ENCODE measurements at places on chromosomes 12 and 14.

DNA sequence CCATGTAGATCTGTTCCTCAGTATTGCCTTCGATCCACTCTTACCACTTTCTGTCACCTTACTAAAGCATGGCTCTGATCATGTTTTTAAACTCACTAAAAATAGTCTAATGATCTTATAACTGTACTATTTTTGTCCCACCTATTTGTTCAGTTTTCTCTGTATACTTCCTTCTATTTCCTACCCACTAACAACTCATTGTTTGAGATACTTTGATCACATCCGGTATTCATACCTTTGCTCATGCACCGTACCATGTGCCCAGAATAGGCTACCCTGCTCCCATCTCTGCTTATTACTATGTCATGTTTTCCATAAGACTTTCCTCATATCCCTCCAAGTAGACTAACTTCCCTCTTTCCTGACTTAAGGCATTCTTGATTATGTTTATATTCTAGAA is 128.6 kb downstream of the MED13L start:
- DNase-seq: no peak
- H3K27me3 ChIP-seq: no peaks in the 10 kb centered on the region
- H3K4me3 ChIP-seq: no peak overlapping the region
- H3K36me3 ChIP-seq: no peaks in the 10 kb centered on the region
- no peak overlapping the region for H3K27ac ChIP-seq

- no peaks in the 10 kb centered on the region for H3K4me1 ChIP-seq
- no peak overlapping the region for H3K27ac ChIP-seq
- no peak for DNase-seq
- H3K27me3 ChIP-seq: peaks cover 5% of the 10 kb centered on the region
- no peaks in the 10 kb centered on the region for H3K36me3 ChIP-seq
- H3K4me3 ChIP-seq: no peak overlapping the region
These were observed 13.0 kb upstream of the SERPINA12 start for GRCh38 chr14:94522115-94522724.

GRCh38 chr14:95700221-95700976 is 13.5 kb downstream of the TCL1A start:
- peaks cover 2% of the 10 kb centered on the region for H3K4me1 ChIP-seq
- DNase-seq: no peak
- H3K4me3 ChIP-seq: no peak overlapping the region
- H3K27ac ChIP-seq: no peak overlapping the region

- peaks cover 15% of the 10 kb centered on the region for H3K36me3 ChIP-seq
- H3K27ac ChIP-seq: no peak overlapping the region
- no peak overlapping the region for H3K4me3 ChIP-seq
- DNase-seq: no peak
- H3K4me1 ChIP-seq: peaks cover 11% of the 10 kb centered on the region
These were observed 40.2 kb upstream of the APPL2 start for GRCh38 chr12:105275997-105276733.

GRCh38 chr12:118290130-118290529 is 82.6 kb downstream of the TAOK3 start:
- no peak overlapping the region for H3K27ac ChIP-seq
- peaks cover 29% of the 10 kb centered on the region for H3K36me3 ChIP-seq
- no peak for DNase-seq
- H3K4me3 ChIP-seq: no peak overlapping the region
- no peaks in the 10 kb centered on the region for H3K4me1 ChIP-seq

- no peak for DNase-seq
- H3K4me1 ChIP-seq: peaks cover 59% of the 10 kb centered on the region
- peaks cover 51% of the 10 kb centered on the region for H3K36me3 ChIP-seq
- peak overlapping the region; percentile 86 for H3K27ac ChIP-seq
- no peak overlapping the region for H3K4me3 ChIP-seq
These were observed 523.9 kb downstream of the FUT8 start for GRCh38 chr14:65936342-65936975.

DNA sequence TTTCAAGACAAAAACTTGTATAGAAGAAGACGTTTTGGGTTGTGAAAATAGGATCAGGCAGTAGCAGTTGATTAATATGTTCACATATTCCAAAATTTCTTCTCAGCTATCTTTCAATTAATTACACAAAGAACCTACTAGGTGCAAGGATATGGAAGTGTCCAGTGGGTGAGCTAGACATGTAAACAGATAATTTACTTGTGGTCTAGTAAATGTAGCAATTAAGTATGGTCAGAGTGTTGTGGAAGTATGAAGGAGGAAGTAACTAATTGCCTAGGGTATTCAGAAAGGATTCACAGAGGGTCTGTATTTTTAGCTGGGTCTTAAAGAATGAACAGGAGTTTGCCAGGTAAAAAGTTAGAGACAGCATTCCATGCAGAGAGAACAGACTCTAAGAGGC is 5.9 kb downstream of the GOLGA5 start:
- H3K36me3 ChIP-seq: peaks cover 62% of the 10 kb centered on the region
- peak overlapping the region; percentile 10 for H3K4me3 ChIP-seq
- no peak for DNase-seq

GRCh38 chr12:92304371-92305055 is 158.9 kb upstream of the BTG1 start:
- H3K4me1 ChIP-seq: peaks cover 4% of the 10 kb centered on the region
- DNase-seq: no peak
- no peaks in the 10 kb centered on the region for H3K36me3 ChIP-seq
- no peak overlapping the region for H3K27ac ChIP-seq

GRCh38 chr14:81352413-81352812 is 47.7 kb downstream of the STON2 start:
- no peak overlapping the region for H3K4me3 ChIP-seq
- no peak for DNase-seq
- no peaks in the 10 kb centered on the region for H3K4me1 ChIP-seq
- no peaks in the 10 kb centered on the region for H3K36me3 ChIP-seq
- H3K27me3 ChIP-seq: peaks cover 4% of the 10 kb centered on the region

DNA sequence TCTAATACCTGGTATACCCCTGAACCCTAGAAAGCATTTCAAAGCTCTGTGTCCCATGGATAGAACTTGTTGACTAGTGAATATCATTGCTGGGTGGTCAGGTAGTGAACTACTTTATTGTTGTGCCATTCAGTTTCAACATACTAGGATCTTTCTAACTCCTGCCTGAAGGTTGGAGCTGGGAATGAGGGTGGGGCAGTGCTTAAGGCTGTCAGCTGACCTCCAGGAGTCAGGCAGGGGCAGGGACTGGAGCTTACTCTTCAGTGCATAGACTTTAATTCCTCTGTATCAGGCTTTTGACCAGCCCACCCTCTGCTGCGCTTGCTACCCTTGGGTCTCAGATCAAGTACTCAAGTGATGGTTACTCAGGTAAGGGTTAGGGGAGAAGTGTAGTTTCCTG is 102.6 kb upstream of the RFX4 start:
- H3K27ac ChIP-seq: no peak overlapping the region
- no peaks in the 10 kb centered on the region for H3K4me1 ChIP-seq
- no peaks in the 10 kb centered on the region for H3K27me3 ChIP-seq
- DNase-seq: no peak

- H3K27me3 ChIP-seq: no peaks in the 10 kb centered on the region
- no peaks in the 10 kb centered on the region for H3K36me3 ChIP-seq
- H3K27ac ChIP-seq: no peak overlapping the region
- no peak for DNase-seq
These were observed 7.3 kb upstream of the TCHP start for GRCh38 chr12:109892748-109893147.

- no peak overlapping the region for H3K4me3 ChIP-seq
- peaks cover 3% of the 10 kb centered on the region for H3K36me3 ChIP-seq
- no peak for DNase-seq
- H3K27ac ChIP-seq: no peak overlapping the region
- H3K4me1 ChIP-seq: peaks cover 12% of the 10 kb centered on the region
These were observed 5.5 kb downstream of the CCDC92 start for GRCh38 chr12:123967121-123967586.

- H3K27ac ChIP-seq: no peak overlapping the region
- peaks cover 25% of the 10 kb centered on the region for H3K4me1 ChIP-seq
- H3K36me3 ChIP-seq: peaks cover 10% of the 10 kb centered on the region
- no peaks in the 10 kb centered on the region for H3K27me3 ChIP-seq
These were observed 3.1 kb upstream of the BRF1 start for GRCh38 chr14:105303949-105304348.

- H3K27ac ChIP-seq: no peak overlapping the region
- no peaks in the 10 kb centered on the region for H3K27me3 ChIP-seq
- no peaks in the 10 kb centered on the region for H3K36me3 ChIP-seq
- H3K4me1 ChIP-seq: no peaks in the 10 kb centered on the region
- DNase-seq: no peak
- H3K4me3 ChIP-seq: no peak overlapping the region
These were observed 13.9 kb upstream of the PUS1 start for GRCh38 chr12:131915000-131915689.

DNA sequence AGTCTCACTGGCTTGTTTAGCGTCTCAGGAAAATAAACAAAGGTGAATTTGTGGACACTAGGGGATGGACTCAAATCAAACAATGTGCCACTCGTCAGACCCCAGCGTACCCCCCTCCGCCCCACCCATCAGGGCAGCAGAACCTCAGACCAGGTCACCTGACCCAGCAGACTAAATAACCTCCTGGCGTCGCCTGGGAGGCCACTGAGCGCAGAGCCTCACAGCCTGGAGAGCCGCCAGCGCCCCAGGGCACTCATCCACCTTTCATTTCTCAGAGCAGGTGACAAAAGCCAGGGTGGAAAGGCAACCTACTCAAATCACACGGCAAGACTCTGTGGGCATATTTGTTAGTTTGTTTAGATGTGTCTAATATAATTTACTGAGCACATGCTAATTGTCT is 100.9 kb downstream of the DICER1 start:
- H3K36me3 ChIP-seq: no peaks in the 10 kb centered on the region
- H3K4me3 ChIP-seq: no peak overlapping the region
- no peak overlapping the region for H3K27ac ChIP-seq
- no peak for DNase-seq
- no peaks in the 10 kb centered on the region for H3K27me3 ChIP-seq

DNA sequence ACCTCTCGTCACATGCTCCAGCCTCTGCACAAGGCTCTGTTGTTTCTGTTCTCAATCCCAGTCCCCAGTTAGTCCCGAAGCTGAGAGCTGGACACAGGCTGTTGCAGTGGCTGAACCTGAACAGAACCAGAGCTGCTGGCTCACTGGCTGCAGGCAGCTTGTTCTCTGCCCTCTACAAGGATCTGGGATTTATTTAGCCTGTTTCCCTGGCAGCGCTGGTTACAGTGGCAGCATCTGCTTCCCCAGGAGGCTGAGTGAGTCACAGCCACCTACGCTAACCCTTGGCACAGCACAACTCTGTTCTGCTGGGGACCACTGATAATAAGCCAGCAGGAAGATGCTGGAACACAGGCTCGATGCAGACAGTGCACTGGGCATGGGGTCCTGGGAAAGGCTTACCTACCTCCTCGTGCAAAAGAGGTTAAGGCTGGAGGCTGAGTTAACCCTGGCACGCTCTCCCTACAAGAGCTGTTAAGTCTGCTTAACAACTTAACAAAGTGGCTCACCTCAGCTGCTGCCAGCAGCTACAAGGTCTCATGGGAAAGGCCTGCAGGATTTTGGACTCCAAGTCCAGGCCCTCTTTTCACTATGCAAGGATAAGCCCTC is 299.6 kb downstream of the PCNX1 start:
- no peaks in the 10 kb centered on the region for H3K4me1 ChIP-seq
- H3K27me3 ChIP-seq: peaks cover 10% of the 10 kb centered on the region
- H3K27ac ChIP-seq: no peak overlapping the region
- no peak for DNase-seq
- H3K4me3 ChIP-seq: no peak overlapping the region
- no peaks in the 10 kb centered on the region for H3K36me3 ChIP-seq

DNA sequence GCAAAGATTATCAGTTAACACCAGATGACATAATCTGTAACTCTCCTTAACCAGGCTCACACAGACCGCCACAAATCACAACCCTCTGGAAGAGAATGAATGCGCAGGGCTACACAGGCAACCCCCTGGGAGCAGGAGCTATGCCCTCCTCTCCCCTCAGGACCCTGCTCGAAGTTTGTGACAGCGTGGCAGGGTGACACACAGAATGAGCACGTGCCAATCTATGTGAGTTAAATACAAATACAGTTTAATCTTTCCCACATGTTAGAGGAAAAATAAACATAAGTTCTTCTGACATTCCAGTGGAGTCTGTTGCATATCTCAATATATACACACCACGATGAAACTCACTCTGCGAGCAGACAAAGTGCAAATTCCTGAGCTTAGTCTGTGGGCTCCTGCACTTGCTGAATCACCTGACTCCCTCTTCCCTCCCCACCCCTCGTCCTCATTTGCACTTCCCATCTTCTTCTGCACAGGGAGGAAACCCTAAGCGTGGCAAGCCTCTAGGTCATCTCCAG is 37.6 kb downstream of the BCAT1 start:
- no peaks in the 10 kb centered on the region for H3K4me1 ChIP-seq
- no peaks in the 10 kb centered on the region for H3K36me3 ChIP-seq
- H3K4me3 ChIP-seq: no peak overlapping the region
- H3K27ac ChIP-seq: no peak overlapping the region

- DNase-seq: no peak
- no peaks in the 10 kb centered on the region for H3K27me3 ChIP-seq
- peaks cover 19% of the 10 kb centered on the region for H3K36me3 ChIP-seq
- no peak overlapping the region for H3K27ac ChIP-seq
- H3K4me1 ChIP-seq: peaks cover 15% of the 10 kb centered on the region
These were observed 35.8 kb downstream of the ETV6 start for GRCh38 chr12:11685316-11685715.

- H3K27me3 ChIP-seq: no peaks in the 10 kb centered on the region
- H3K27ac ChIP-seq: no peak overlapping the region
- no peaks in the 10 kb centered on the region for H3K36me3 ChIP-seq
These were observed 201.1 kb downstream of the PPFIA2 start for GRCh38 chr12:81558031-81558430.

DNA sequence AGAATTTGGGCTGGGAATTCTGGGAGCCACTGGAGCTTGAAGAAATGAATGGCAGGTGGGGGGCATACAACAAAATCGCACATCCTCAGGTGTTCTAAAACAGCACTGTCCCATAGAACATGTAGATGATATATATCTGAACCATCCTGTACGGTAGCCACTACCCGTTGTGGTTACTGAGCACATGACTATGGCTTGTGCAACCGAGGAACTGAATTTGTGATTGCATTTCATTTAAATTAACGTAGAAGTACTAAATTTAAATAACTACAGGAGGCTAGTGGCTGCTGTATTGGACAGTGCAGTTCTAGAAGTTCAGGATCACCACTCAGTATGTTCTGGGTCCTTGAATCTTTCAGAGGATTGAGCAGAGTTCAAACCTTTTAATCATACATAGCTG is 172.4 kb downstream of the PHETA1 start:
- no peak overlapping the region for H3K27ac ChIP-seq
- no peak overlapping the region for H3K4me3 ChIP-seq
- no peaks in the 10 kb centered on the region for H3K4me1 ChIP-seq
- DNase-seq: no peak
- peaks cover 1% of the 10 kb centered on the region for H3K27me3 ChIP-seq
